ENCODE measurements at places on chromosomes 12 and 14.
A peak's percentile ranks its signal among the peaks of the same experiment; 100 is the strongest.

- DNase-seq = peak; percentile 25
Observed at GRCh38 chr14:61524211-61524806, 171.0 kb upstream of the HIF1A start.

DNA sequence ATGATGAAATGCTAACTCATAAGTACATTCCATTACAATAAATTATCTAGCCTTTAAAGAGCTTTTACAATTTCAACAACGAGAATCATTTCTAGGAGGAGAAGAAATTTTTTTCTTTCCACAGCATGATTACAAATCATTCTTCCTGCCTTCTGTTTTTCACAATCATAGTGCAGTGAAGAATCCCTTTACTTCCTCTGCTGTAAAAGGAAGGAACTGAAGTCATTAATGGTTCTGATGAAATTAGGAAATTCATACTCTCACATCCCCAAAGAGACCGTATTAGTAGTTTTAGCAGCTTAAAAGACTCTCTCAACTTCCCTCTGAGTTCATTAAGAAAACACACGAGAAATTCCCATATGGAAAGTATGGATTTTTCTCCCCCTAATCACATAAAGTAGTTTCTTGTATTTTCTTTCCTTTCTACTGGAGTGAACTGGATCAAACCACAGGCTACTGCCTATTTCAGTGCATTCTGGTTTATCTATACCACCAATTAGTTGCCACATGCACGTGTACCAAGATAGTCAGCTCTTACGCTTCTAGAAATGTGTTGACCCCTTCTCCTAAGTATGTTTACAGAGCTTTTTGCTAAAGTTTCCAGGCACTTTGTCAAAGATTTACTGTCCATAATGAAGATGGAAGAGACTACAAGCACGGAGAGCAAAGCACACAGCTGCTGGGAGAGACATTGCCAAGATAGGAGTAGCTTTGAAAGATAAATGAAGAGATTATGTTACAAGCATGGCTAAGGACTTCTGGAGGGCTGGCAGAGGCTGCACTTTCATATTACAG is 58.9 kb upstream of the KITLG start:
- DNase-seq = no peak

GRCh38 chr14:102154821-102155549 is 15.3 kb downstream of the WDR20 start:
- DNase-seq = no peak

GRCh38 chr12:57756406-57757341 is 1.8 kb downstream of the MARCHF9 start:
- DNase-seq = peak; percentile 27

DNA sequence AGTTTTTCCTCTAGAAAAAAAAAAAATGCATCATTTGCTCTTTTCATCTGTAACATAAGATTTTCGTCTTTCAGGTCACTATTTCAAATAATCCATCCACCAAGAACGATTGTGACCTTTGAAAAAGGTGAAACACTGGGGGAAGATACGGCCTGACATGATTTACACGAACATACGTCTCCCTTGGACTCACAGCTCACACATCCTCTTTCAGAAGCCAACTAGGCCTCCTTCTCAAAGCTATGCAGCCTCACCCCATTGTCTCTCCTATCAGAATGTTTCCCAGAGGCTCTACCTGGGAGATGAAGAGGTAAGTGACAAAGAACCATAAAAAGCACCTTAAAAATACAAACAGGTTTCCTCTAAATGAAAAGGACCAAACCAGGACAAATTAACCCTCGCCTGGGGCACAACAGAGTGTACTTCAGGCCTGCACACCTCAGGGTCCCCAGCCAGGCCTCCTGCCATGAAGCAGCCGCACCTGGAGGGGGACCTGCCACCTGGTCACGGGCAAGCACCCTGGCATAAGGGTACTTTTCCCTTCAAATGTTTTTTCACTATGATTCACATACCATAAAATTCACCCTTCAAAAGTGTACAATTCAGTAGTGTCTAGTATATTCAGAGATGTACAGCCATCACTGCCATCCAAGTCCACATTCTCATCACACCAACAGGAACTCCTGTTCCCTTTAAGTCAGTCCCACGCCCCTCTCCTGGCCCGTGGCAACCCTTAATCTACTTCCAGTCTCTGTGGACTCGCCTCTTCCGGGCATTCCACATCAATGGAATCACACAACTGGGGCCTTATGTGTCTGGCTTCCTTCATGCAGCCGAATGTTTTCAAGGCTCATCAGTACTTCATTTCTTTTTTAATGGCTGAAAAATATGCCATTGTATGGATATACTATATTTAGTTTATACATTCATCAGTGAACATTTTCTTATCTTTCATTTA is 5.4 kb downstream of the SLC15A4 start:
- DNase-seq = no peak

GRCh38 chr12:96131230-96131788 is 62.9 kb upstream of the ELK3 start:
- no peak for DNase-seq

- no peak for DNase-seq
Observed at GRCh38 chr14:104693482-104694431, 4.3 kb downstream of the INF2 start.

GRCh38 chr12:131682510-131682895 is 28.4 kb upstream of the SFSWAP start:
- DNase-seq = no peak

- no peak for DNase-seq
Observed at GRCh38 chr12:65655074-65655493, 169.2 kb upstream of the HMGA2 start.

- DNase-seq = peak; percentile 70
Observed at GRCh38 chr12:46269429-46270241, 792 bp upstream of the SLC38A1 start.
